ENCODE measurements at places on chromosomes 3 and 15.

DNA sequence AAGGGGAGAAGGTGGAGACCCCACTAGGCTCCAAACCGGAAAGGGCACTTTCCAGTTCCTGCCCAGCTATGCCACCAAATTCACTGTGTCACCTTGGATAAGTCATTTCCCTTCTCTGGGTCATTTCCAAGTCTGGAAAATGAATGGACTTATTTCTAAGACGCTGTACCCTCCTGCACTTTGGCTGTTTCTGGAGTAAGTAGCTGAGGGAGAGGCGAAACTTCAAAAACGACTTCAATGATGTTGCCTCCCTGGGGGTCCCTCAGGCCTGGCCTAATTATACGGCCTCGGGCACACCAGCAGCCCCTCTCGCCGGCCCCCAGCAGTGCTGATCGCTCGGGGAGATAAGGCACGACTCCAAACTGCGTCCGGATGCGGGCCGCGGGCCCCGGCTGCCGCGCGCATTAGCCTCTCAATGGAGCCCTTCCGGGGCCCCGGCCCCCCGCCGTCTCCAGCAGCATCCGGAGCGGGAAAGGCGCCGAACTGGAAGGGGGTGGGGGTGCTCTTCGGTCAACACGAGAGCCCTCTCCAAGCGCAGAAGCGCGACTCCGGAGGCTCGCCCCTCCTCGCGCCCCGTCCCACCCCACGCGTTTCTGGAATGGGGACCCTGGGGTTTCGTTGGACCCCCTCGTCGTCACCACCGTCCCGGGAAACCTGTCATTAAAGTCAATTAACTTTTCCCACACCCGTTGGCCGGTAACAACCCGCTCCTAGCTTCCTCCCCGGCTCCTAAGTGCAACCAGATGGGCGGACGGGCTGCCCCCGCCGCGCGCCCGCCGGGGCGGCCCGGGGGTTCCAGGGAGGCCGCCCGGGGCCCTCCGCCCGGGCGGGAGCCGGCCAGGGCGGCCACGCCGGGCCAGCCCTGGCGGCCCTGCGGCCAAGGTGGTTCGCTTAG lies 4.8 kb downstream of the HES1 start:
- no peak for DNase-seq

DNA sequence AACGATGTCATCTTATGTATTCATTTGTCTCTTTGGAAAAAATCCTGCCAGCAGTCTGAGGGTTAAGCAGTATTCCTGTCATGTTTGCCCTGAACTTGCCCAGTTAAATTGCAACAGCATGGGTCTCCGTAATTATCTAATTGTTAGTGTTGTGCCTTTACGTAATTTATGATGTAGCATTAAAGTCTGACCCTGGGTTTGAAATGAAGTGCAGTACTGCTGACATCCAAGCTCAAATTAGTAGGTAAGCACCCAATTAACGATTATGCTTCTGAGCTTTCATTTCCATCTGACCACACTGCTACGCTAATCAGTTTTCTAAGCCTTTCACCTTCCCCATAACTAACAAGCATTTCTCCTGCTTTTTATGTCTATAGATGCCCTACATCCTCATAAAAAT lies 241.8 kb downstream of the ARRDC4 start:
- no peak for DNase-seq

GRCh38 chr3:31661993-31662670 lies 129.4 kb downstream of the STT3B start:
- DNase-seq, result no peak

- peak; percentile 88 for DNase-seq
Measured at GRCh38 chr3:69435274-69436265, 49.7 kb upstream of the FRMD4B start.

DNA sequence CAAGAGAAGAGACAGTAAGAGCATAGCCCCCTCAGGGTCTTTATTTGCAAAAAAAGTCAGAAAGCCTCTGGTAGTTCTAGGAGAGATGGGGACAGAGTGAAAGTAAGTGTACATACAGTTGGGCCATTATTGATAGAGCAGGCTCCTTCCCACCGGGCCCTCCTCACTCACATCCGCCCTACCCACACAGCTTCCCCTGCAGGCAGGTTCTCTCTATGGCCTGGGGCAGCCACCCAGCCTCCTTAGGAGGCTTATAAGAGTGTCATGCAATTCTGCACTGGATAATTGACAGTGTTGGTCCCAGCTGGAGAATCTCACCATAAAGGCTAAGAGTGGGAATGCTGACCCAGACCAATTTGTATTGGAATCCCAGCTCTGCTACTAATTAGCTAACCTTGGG lies 49.5 kb downstream of the SLC30A4 start:
- DNase-seq, result no peak

All from inflammatory macrophage treated with lipopolysaccharide for 1 hour (primary cell).